ENCODE measurements at places on chromosomes 5 and 9.

- no peak for DNase-seq
Observed at GRCh38 chr5:36521838-36522745, 84.3 kb upstream of the SLC1A3 start.

- no peak for DNase-seq
Observed at GRCh38 chr9:72598639-72599038, 77.2 kb downstream of the TMC1 start.

DNA sequence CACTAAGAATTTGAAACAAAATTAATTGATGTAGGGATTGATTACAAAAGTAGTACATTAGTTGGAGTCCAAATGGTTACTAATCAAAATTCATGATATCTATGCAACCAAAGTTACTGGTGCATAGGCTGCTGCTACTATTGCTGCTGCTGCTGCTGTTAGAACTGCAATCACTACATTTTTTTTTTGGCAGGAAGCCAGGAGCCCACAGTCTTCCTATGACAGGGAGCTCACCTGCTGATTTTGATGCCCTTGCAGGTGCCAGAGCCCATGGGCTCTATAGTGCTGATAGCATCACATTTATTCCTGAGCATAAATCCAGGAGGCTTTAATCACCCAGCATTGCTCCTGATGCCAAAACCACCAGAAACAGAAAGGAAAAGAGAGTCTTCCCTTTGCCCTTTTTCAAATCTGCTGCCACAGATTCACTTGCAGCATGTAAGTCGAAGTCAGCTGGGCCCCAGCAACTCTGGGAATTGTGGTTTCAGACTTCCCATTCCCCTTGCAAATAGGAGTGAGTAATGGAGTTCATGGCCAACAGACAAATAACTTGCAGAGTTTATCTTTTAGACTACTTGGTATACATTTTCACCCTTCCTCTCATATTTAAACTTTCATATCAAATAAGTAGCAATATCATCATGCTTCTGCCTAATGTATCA lies 17.6 kb downstream of the SLCO6A1 start:
- no peak for DNase-seq

DNA sequence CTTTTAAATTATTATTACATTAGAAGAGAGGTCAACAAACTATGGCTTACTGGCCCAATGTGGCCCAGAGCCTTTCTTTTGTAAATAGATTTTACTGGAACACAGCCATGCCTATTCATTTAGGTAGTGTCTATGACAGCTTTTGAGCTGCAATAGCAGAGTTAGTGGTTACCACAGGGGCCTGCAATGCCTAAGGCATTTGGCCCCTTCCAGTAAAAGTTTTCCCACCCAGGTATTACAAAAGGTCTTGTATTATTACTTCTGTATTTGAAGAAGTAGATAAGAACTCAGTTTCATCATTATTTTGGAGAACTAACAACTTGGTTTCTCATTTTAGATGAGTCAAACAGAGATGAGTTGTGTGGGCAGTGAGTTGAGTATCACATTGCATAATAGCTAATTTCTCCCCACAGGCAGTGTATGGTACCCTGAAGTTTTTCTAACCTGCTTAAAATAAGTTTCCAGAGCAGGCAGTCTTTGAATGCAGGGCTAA lies 9.5 kb downstream of the MTRR start:
- DNase-seq = no peak

- DNase-seq = no peak
Observed at GRCh38 chr9:14159440-14160216, 154.3 kb downstream of the NFIB start.

DNA sequence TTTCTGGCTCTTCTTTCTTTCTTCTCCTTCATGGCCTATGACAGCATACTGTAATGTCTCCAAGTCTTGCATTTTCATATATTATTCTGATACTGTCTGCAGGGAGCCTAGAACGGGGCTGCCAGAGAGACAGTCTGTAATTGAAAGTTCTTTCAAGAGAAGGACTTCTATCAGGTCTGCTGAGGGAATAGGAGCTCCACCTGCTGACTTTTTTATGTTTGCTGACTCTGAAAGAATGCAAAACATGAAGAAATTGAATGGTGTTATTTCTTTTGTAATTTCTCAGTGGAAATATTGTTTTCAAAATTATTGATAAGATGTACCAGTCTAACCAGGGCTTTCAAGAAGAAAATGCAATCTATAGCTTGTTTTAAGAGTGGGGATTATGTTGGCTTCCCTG lies 121.9 kb upstream of the RFX3 start:
- DNase-seq = peak; percentile 11

- peak; percentile 84 for DNase-seq
Observed at GRCh38 chr5:38466424-38467189, 89.8 kb downstream of the LIFR start.

DNA sequence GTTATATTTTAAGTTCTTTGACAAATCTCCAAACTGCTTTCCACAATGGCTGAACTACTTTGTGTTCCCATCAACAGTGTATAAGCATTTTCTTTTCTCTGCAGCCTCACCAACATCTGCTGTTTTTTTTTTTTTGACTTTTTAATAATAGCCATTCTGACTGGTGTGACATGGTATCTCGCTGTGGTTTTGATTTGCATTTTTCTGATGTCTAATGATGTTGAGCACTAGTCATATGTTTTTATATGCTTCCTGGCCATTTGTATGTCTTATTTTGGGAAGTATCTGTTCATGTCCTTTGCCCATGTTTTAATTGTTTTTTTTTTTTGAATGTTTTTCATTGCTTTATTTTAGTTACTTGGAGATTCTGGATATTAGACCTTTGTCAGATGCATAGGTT lies 196.6 kb downstream of the PLK2 start:
- no peak for DNase-seq

- no peak for DNase-seq
Observed at GRCh38 chr5:13783726-13784125, 160.8 kb downstream of the DNAH5 start.

DNA sequence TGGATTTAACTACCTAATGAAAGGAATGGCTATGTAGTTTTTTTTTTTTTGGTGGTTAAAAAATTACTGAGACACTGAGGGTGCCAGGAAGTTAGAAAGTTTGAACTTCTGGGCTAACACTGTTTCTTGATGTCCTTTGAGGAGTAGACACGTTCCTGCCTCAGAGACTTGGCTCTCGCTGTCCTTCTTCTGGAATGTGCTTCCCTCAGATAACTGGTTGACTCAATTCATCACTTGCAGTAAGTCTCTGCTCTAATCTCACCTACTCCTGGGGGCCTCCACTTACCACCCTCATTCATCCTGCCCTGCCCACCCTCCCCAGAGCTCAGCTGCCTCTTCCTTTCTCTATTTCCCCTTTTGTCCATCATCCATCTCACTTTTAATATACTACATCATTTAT lies 167.0 kb downstream of the YTHDC2 start:
- no peak for DNase-seq

DNA sequence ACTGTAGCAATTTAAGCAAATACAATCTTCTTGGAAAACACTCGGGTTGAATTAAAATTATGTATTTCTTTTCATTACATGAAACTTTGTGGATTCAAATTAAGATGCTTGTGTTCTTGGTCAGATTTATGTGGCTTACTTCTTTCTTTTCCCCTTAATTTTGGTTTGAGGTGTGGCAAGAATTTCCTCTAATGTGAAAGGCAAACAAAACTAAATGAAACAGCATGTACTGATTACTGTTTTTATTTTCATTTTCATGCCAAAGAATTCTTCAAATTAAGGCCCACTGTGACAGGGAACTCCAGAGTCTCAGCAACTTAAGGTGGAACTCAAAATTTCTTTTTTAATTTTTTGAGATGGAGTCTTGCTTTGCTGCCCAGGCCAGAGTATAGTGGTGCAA lies at the start of gene OMD:
Gene OMD (minus strand): TSS at position 132 of the 400 bp plus-strand sequence. CDS start 6,913 bp downstream, outside the sequence.
- no peak for DNase-seq

DNA sequence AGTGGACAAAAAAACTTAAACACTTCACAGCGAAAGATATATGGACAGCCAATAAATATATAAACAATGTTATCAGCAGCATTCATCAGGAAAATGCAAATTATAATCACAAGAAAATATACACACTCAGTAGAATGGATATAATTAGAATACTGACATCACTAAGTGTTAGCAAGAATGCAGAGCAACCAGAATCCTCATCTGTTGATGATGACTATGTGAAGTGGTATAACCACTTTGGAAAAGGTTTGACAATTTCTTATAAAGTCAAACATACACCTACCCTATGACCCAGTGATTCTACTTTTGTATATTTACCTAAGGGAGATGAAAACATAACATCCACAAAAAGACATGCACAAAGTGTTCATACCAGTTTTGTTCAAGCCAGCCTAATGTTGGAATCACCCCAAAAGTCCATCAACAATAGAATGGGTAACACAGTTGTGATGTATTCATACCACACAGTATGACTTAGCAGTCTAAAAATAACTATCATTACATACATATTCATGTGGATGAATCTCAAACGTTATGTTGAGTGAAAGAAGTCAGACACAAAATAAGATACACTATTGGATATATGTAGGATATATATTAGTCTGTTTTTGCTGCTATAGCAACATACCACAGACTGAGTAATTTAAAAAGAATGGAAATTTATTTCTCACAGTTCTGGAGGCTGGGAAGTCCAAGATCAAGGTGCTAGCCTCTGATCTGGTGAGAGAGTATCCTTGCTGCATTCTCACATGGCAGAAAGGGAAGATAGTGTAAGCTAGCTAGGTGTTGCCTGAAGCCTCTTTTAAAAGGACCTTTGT lies 148.8 kb upstream of the ADAMTSL1 start:
- DNase-seq = no peak
